ENCODE measurements at places on chromosomes 6 and 20.

- no peak for DNase-seq
Measured at GRCh38 chr6:16564436-16564835, 196.8 kb downstream of the ATXN1 start.

DNA sequence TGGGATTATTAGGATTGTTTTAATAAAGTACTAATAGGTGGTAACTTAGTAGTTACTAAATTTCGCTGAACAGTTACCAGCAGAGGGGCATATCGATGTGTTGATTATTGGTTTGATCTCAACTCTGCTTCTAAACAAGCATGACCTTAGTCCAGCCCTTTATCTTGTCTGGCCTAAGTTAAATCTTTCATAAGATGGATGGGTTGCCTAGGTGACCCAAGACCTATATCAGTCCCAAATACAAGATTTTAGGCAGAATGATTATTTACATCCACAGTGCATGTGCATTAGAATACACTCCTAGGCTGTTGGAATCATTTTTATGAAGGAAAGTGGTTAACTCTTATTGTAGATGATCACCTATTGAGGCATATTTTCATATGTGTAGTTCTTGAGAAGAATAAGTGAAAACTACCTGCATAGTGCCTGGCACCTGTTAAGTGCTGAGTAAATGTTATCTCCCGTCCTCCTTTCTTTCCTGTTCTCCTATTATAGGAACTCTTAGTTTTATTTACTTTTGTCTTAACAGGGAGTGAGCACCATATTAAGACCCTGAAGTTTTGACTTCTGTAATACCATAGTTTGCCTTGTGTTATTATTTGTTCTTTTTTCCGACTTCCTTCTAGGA lies 1.1 kb downstream of the HSF2 start:
- DNase-seq, result no peak

- DNase-seq, result no peak
Measured at GRCh38 chr6:156779206-156780094, 2.3 kb downstream of the ARID1B start.

- DNase-seq, result no peak
Measured at GRCh38 chr20:5835321-5835821, 85.2 kb downstream of the SHLD1 start.

- DNase-seq, result no peak
Measured at GRCh38 chr6:153872946-153873345, 166.1 kb upstream of the OPRM1 start.

- DNase-seq, result no peak
Measured at GRCh38 chr6:41780551-41781365, at the start of gene PRICKLE4. TSS of gene PRICKLE4 (plus strand) at chr6:41780782. CDS start at chr6:41783474, 2,692 bp downstream.

- no peak for DNase-seq
Measured at GRCh38 chr20:34532756-34533155, 16.5 kb downstream of the DYNLRB1 start.

- no peak for DNase-seq
Measured at GRCh38 chr6:170052991-170053821, 237.7 kb downstream of the DLL1 start.

DNA sequence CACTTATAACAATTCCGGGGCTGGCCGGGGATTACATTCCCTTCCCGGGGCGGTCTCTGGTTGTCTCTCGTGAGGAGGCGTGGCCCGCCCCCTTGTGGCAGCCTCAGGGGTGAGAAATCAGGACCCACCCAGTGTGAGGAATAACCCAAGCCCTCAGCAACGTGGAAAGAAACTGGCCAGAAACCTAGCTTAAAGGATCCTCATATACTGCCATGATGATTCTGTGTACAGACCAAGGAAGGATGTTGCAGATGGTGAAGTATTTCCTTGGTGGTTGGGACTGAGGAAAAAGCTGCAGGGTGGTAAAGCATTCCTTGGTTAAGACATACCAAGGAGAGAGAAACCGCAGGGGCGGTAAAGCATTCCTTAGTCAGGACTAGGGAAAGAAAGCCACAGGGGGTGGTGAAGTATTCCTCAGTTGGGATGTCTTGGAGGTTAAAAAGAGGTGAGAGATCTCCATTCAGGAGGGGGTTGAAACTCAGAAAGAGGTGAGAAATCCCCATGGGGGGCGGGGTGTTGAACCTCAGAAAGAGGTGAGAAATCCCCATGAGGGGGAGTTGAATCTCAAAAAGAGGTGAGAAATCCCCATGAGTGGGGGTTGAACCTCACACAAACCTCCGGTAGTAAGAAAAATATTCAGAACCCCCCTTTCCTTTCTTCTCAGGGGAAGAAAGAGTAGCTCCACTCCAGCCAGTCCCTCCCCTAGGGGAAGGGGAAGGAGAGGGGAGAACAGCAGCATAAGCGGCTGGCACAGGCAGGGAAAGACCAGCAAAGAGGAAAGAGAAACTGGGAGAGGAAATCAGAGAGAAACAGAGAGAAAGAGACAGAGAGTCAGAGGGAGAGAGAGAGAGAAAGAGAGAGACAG lies 238.1 kb downstream of the RNGTT start:
- DNase-seq, result no peak

DNA sequence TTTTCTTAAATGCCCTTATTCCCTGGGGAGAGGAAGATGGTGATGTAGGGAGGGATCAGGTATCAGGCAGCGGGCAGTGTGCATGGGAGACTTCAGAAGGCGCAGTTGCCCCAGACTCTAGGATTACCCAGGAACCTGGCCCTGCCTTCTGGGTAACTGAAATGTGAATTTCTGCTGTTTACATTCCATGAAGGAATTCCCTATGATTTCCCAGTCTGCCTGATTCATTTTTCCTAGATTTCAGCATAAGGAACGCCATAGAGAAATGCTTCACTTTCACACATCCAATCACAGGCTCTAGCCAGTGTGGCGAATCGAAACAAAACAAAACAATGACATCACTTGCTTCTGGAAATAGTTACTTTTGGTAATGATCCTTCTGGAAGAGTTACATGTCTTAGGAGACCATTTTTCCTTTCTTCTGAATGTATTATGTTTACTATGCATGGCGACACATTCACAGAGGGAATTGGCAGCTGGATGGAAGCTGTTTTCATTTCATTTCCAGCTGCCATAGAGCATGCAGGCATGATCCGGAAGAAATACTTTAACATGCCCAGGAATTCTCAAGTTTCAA lies 33.3 kb downstream of the LRP11 start:
- DNase-seq, result no peak

DNA sequence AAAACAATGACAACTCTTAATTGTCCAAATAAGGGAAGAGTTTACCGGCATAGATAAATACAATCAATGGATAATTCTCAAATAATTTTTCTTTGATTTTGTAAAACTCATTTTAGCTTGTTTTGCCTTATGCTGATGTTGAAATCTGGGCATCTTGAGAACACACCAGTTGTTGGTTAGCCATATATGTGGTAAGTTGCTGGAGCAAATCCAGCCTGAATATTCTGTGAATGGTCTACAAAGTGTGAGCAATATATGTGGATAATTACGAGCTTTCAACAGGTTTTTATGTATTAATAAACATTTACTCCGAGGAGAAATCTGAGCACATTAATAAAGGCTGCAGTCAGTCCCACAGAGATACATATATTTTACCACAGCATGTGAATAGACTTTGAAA lies 423.6 kb downstream of the BCKDHB start:
- DNase-seq, result no peak

DNA sequence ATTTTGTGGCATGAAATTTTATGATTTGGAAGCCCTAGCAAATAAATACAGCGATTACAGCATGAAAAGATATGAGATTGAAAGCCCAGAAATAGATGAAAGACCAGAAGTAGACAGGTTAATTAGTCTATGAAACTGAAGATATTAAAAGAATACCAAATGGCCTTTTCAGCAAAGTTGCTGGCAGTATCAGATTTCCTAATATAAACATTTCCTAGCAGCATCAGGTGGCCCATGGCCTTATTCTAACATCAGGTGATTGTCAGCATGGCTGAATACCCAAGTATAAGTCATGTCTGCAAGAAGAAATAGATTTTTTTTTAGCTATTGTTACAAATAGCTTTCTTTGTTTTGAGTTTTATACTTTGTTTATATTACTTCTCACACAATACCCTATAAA lies 93.2 kb downstream of the CLVS2 start:
- no peak for DNase-seq

DNA sequence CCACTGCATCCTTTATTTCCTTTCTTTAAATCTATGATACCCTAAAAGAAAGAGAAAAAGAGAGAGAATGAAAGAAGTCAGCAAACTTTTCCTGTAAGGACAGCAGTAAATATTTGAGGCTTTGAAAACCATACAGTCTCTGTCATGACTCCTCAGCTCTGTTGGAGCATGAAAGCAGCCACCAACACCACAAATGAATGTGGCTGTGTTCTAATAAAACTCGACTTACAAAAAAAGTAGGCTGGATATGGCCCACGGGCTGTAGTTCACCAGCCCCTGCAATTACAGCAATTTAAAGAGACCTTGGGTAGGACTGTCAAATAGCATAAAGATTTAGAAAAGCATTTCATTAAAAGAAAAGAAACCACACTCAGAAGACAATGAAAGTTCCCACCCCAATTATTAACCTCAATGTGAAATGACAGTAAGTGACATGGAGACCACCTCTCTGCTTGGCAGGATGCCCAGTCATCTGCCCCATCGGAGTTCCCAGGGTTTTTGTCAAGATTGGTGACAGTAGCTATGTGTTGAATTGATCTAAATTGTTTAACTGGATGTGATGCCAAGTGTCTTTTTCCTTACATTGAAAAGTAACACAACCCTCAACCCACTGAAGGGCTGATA lies 50.9 kb downstream of the TNFRSF21 start:
- no peak for DNase-seq

Measured in stimulated activated CD8-positive, alpha-beta memory T cell treated with anti-CD3 and anti-CD28 coated beads, Interleukin-2, amount 100 ng/mL, for 1 hour (primary cell).